ENCODE measurements at places on chromosomes 7 and 10.

DNA sequence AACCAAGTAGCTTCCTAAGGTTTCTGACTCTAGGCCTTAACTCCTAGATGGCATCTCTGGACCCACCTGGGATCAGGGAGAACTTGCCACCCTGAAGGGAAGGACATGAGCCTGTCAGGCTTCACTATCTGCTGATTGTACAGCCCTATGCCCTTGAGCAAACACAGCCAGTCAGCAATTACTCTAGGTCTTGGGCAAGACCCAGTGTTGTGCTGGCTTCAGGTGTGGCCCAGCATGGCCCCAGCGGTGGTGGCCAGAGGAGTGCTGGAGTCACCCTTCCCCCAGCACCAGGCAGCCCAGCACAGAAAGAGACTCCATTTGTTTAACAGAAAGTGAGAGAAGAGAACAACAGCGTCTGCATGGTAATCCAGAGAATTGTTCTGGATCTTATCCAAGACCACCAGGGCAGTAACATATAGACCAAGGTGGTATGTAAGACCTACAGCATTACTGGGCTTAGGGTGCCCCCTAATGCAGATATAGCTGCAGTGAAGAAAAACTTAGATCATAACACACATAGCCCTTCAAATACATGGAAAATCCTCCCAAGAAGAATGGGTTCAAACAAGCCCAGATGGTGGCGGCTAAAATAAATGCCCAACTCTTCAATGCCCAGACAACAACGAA, 207.7 kb downstream of the MAGI2 start:
- DNase-seq: no peak

DNA sequence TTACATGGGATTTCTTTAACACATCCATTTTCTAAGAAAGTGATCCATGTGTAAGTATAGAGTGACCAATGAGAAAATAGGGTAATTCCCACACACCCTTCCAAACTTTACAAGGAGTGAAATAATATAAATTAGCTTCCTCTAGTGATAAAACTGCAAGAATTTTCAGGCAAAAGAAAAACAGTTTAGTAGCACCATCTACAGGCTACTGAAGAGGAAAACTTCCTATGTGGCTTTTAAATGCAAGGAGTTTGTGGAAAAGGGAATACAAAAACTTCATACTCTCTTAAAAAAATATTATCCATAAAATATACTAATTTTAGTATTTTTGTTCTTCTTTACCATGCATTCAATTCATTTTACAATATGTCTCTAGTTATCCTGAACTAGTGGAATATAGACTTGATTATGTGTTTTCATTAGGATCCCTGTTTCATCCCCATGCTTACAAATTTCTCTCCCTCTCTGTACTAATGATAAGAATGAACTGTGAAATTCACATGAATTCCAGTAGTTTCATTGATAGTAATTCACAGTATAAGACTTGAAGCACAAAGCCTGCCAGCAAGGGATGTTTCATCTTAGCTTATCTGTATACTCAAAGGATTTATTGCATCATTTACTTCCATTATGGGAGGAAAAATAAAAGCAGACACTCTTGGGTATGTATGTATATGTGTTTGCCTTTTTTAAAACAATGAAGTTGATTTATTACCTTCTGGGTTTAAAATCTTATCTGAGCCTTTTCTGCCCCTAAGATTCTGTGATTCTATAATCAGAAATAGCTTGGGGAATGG, 442.9 kb downstream of the AUTS2 start:
- DNase-seq: no peak

DNA sequence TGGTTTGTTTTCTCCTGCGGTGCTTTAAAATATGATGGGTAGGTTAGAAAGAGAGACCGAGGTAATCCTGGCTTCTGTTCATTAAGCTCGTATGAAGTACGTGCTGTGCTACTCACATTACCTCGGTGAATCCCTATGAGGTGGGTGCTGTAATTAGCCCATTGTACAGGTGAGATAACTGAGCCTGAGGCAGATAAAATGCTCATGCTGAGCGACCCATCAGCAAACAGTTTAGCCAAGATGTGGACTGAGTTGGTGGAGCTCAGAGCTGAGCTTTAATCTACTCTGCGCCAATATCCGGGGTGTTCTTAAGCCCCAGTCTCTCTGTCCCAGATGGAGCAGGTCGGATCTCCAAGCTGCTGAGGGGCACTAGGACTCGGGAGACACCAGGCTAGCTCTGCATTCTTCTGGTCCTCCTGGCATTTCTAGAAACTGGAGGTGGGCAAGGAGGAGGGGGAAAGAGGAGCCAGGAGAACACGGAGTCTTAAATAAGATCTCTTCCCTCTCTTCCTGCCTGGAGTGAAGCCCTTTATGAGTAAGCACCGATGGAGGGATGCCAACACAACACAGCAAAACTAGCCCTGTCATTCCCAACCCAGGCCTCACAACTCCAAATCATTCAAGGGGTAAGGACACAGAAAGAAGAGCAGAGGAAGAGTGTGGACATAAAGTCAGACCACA, 458.5 kb downstream of the KCNMA1 start:
- DNase-seq: no peak

GRCh38 chr10:8418631-8419030, 364.1 kb downstream of the GATA3 start:
- DNase-seq: no peak

DNA sequence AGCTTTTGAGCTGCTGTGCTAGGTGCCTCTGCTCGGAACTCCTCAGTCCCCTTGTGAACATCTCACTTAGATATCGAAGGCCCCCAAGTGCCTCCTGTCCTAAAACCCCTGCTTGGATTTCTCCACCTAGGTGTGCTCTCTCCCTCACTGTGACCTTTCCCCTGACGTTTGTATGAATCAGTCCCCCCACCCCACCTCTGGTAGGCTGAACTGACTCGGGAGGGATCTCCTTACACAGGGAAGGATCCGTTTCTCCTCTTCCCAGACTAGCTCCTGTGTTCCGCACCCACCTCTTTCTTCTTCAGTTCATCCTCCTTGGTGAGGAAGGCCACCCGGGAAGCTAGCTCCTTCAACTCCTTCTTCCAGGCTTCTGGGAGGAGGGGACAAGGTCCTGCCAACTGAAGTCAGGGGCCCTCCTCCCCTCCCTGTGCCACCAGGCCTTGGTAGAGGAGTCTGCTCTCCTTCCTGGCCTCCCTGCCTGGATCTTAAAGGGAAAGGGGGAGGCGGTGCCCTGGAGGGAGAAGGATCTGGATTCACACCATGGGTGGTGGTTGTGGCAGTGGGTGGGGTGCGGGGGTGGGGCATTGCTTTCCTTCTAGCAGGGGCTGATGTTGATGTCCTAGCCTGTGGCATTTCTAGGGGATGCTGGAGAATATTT, 6.8 kb downstream of the TBATA start:
- no peak for DNase-seq

GRCh38 chr10:93591065-93591808, 9.8 kb downstream of the RBP4 start:
- DNase-seq: no peak

DNA sequence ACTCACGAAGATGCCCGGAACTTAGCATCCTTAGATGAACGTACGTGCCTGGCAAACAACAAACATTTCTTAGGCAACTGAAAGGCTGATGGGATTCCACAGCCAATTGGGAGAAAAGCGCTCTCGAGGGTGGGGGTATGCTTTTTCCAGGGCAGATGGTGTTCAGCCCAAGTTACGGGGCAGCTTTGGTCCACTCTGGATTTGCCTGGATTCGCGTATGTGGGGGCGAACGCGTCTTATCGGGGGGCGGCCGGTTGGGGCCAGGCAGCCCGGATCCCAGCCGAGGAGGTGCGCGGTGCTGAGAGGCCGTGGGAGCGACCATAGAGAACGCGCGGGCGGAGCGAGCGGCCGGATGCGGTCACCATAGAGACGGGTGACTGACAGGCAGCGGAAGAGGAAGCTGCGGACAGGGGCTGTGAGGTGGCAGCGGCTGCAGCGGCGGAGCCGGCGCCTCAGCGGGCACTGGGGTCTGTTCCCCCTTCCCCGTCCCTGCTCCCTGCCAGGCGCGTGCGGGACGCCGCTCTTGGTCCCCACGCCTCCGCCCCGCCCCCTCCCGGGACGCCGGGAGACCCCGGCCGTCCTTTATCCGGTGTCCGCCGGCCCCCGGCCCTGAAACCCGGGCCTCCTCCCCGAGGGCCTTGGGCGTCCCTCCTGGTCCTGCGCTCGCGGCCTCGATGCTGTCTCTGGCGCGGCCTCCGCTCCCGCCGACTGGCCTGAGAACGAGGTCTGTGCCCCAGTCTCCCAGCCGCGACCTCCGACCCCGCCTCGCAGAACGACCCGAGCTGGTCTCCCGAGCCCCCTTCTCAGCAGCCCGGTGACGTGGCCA, at the start of gene CHPF2:
CHPF2 (plus strand) TSS at position 393 of the 826 bp plus-strand sequence. CDS start 1,529 bp downstream, outside the sequence.
- DNase-seq: peak; percentile 79

- no peak for DNase-seq
These were observed 44.5 kb downstream of the PALD1 start for GRCh38 chr10:70523057-70523456.

- peak; percentile 71 for DNase-seq
These were observed 81.8 kb upstream of the FAM204A start for GRCh38 chr10:118423800-118424442.

GRCh38 chr7:81114633-81115032, 195.8 kb upstream of the SEMA3C start:
- DNase-seq: no peak

DNA sequence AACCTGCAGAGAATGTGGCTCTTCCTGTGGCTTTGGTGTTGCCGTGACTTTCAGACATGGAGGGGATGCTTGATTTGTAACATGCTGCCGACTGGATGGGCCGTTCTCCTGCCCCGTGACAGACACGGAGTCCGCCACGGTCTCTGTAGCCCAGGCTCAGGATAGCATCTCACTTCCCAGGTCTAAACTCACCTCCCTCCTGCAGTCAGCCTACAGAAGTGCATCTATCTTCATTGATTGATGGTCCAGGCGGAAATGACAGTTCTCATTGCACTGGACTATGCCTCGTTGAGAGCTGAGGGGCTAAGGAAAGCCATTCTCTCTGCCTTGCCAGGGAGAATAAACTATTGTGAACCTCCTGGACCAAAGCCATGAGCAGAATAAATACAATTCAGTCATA, 77.5 kb downstream of the CHN2 start:
- DNase-seq: no peak
